ENCODE measurements at places on chromosomes 3 and 15.

- no peak for DNase-seq
Measured at GRCh38 chr3:28718074-28718849, 369.6 kb upstream of the AZI2 start.

DNA sequence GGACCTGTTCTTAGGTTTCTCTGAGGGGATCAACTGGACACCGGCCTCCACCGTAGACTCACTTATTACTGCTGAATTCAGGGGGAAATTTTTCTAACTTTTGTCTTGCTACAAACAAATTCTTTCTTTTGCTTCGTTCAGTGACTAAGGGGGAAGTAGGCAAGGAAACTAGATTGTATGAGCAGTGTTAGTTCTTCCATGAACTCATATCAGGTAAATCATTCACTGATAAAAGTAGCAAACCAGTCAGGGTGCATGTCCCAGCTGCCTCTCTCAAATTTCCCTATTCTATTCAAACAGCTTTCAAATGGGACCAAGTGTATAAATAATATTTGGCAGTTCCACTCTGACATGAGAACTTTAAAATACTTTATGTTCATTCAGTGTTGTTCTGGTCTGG, 7.3 kb upstream of the CCDC13 start:
- DNase-seq: no peak

GRCh38 chr15:29141308-29142128, 128.1 kb downstream of the NSMCE3 start:
- DNase-seq: peak; percentile 70

DNA sequence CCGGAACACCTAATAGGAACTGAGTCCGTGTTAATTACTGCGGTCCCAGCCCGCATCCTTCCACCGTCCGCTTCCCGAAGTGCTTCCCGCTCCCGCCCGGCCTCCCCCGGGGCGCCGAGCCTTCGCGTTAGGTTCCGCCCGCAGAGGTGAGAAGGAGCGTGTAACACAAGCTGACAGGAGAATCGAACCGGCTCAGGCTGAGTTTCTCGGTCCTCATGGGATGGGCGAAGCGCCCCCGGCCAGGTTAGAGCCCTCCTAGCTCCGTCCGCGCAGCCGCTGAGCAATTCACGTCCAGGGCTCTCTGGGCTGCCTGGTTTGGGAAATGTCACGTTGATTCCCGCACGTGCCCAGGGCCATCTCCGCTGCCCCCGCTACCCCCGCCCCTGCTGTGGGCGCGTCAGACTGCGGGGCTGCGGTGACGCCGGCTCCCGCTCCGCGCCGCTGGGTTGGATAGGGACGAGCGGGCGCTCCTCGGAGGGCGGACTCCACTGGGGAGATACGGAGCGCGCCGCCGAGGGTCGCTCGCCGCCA, 954 bp downstream of the CLDN11 start:
- DNase-seq: peak; percentile 48

- DNase-seq: no peak
Measured at GRCh38 chr3:100496711-100497261, 4.4 kb downstream of the TMEM45A start.

GRCh38 chr15:78054966-78055365, 22.5 kb downstream of the TBC1D2B start:
- DNase-seq: no peak

DNA sequence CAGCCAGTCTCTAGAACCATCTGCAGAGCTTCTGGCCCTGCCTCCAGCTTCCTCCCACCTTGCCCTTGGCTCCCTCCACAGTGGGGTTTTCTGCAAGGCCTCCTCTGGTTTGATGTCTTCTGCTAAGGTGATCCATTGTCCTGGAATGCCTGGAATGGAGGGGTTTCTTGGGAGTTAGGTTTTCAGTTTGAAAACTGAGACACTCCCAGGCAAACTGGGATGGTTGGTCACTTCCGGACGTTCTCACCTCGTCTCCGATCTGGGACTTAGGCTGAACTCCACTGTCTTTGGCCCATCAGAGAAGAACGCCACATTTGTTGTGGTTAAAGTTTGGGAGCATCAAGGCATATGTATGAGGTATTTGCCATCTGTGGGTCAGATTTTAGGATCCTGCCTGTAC, 77.4 kb upstream of the KLHL25 start:
- no peak for DNase-seq

DNA sequence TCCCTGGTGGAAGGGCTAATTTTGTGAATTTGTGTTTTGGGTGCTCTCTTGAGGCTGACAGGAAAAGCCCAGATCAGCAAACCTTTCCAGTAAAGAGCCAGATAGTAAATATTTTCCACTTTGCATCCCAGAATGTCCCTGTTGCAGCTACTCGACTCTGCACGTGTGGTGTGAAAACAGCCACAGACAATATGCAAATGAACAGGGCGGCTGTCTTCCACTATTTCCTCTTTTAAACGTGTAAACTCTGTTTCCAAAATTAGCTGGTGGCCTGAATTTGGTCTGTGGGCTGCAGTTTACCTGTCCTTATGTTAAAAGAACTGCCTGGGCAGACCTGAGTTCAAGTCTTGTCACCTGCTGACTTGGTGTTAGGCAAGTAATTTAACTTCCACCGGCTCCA, 202.7 kb downstream of the EDEM1 start:
- DNase-seq: no peak

GRCh38 chr3:115062412-115062956, 84.6 kb downstream of the ZBTB20 start:
- DNase-seq: no peak

DNA sequence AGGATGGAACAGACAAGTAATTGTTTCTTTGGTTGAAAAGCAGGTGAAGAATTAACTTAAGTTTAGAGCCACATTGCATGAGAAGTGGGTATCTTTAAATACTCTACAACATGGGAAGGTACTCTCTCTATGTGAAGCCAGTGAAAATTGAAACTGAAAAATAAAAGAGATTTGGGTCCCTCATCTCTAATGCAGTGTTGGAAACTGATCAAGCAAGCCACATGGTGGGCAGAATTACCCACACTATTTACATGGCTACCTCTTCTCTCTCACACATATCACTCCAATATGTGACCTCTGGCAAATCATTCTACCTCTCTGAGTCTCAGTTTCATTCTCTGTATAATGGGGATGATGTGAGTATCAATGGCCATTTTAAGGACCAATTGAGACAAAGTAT, 339.0 kb downstream of the IL5RA start:
- DNase-seq: no peak

- DNase-seq: no peak
Measured at GRCh38 chr3:48694610-48695392, 9.1 kb upstream of the NCKIPSD start.

DNA sequence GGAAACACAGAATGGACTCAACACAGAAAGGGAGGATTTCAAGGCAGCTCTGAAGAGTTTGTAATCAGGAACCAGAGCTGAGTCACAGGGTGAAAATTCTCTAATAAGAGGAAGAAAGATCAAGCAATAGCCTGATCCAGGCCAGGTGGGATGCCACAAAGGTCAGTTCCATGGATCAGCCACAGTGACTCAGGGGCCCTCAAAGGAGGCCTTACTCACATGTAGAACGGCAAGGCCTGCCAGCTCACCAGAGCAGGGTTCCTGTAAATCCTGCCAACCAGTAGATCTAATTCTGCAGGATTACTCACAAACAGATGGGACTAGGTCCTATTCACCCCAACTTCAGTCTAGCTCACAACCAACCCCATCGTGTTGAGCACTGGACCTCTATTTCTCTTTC, 78.3 kb upstream of the PPP2R3A start:
- no peak for DNase-seq

GRCh38 chr3:95123104-95123503, 1060.2 kb downstream of the NSUN3 start:
- DNase-seq: no peak

GRCh38 chr15:56205061-56205876, 38.4 kb downstream of the RFX7 start:
- DNase-seq: no peak

DNA sequence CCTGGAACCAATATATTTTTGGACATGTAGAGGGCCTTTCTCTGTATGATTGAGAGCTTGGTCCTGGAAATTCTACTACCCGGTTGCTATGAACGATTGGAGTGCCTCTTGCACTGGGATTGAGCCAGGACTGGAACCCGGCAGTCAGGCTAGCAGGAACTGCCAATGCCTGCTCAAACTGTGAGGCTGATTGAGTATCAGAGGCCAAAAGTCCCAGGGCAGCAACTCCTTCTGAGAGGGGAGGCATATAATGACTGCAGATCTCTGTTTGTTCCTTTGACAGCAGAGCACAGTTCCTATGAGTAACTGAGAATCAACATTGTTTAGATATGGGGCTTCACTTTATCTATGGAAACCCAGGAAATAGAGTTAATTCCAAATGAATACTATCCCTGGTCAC, 12.9 kb downstream of the IQCH start:
- no peak for DNase-seq

- DNase-seq: no peak
Measured at GRCh38 chr15:27714675-27715074, 384.4 kb downstream of the OCA2 start.

DNA sequence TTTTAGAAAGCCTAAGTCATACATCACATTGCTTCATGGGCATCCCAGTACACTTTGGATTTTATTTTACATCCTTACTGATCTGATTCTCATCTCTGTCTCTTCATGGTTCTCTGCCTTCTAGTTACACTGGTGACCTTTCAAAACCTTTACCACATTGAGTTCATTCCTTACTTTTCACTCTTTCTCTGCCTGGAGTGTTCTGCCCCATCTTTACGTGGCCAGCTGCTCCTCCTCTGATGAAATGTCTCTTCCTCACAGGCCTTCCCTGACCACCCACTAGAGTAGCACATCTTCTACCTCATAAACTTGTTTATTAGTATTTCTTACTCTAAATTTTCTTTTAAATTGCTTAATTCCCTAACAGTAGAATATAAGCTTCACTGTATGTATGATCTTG, 17.7 kb downstream of the CTNNB1 start:
- DNase-seq: no peak

GRCh38 chr3:139472380-139473010, 3.8 kb downstream of the RBP2 start:
- no peak for DNase-seq

GRCh38 chr3:181327349-181327748, 337.8 kb upstream of the DNAJC19 start:
- no peak for DNase-seq

- no peak for DNase-seq
Measured at GRCh38 chr3:128491691-128491940, 1.4 kb downstream of the GATA2 start.

GRCh38 chr15:79689030-79689429, 207.8 kb downstream of the MTHFS start:
- no peak for DNase-seq

DNA sequence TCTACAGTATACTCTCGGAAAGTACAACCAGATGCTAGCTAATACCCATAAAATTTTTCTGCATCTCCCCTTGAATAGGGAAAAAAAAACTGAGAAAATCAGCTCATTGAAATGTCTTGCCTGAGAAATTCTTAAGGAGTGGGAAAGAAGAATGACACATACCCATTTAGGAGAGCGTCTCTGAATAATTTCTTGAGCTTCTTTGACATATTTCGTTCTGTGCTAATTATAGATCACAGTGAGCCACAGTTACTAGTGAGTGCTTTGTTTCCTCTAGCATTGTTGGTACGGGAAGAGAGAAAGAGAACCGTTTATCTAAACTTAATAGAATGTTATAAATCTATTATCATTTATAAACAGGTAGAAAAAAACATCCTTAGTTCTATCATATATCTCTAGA, 588.4 kb downstream of the UNC13C start:
- no peak for DNase-seq

GRCh38 chr3:41701191-41701698, 260.7 kb downstream of the ULK4 start:
- DNase-seq: no peak

GRCh38 chr3:107994181-107994580, 96.7 kb downstream of the CD47 start:
- no peak for DNase-seq

GRCh38 chr3:188242436-188243123, 88.6 kb downstream of the LPP start:
- DNase-seq: no peak

GRCh38 chr3:25449857-25450256, 21.8 kb downstream of the RARB start:
- no peak for DNase-seq

- no peak for DNase-seq
Measured at GRCh38 chr15:71093054-71094024, 21.9 kb upstream of the THSD4 start.

GRCh38 chr3:74559261-74559660, 55.2 kb downstream of the CNTN3 start:
- no peak for DNase-seq

GRCh38 chr15:70344666-70345065, 246.9 kb upstream of the TLE3 start:
- DNase-seq: no peak

DNA sequence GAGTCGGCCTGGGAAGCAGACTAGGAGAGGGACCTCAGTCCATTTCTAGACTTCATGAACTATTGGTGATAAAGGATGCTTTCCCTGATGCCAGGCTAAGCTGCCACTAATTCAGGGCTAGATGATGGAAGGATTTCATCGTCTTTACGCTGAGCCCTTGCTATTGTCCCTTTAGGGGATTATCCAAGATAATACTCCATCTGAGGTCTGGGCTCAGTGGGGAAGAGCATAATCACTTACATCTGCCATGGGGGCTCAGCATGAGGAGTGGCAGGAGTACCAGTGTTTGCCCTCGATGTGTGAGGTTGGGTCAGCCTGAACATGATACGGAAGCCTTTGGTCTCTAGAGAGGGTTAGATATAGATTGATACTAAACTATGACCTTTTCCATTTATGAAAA, 47.3 kb downstream of the PTPRG start:
- DNase-seq: no peak

DNA sequence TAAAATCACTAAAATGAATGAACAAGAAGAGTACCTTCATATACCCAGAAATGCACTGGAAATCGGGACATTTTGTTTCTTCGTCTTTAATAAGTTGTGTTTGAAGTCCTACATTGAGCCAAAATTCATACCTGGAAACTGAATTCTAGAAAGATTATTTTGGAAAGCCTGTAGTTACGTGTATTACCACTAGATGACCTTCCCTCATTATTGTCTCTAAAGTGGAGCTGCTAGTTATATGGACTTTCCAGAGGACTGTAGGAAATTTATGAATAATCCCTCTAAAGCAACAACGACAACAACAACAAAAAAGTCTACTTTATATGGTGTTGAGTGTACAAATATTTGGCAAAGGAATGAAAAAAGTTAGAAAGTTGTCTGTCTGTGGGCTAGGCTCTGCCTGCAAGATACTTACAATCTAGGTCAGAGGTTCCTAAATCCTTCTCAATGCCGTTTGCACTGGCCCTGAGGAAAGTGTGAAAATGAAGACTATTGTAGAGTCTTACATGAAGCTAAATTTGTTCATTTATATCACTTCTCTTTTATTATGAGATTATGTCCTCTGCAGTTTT, 234.8 kb upstream of the NR2E3 start:
- DNase-seq: no peak

DNA sequence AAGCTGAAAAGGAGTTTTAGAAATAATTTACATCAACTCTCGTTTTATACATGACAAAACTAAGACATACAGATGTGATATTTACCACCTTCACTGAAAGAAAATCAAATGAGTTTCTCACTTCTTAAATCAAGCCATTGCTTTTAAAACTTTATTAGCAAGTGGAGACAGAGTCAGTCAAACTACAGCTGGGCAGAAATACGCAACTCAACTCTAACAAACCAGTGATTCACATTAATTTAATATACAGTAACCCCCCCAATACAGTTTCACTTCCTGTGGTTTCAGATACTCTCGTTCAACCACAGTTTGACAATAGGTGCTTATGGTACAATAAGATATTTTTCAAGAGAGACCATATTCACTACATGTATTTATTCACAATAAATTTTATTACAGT, 477.1 kb downstream of the MAGI1 start:
- no peak for DNase-seq

Data from right forelimb (tissue), 1 donor.